ENCODE measurements at places on chromosomes 5 and 9.
A peak's percentile ranks its signal among the peaks of the same experiment; 100 is the strongest.

GRCh38 chr9:81560851-81561732 lies 128.3 kb downstream of the TLE1 start:
- no peak for DNase-seq

- no peak for DNase-seq
Measured at GRCh38 chr5:113038714-113039113, 62.1 kb downstream of the DCP2 start.

GRCh38 chr9:100911273-100911672 lies 117.3 kb upstream of the PLPPR1 start:
- DNase-seq = no peak

- DNase-seq = no peak
Measured at GRCh38 chr9:114823441-114823840, 17.6 kb upstream of the TNFSF15 start.

DNA sequence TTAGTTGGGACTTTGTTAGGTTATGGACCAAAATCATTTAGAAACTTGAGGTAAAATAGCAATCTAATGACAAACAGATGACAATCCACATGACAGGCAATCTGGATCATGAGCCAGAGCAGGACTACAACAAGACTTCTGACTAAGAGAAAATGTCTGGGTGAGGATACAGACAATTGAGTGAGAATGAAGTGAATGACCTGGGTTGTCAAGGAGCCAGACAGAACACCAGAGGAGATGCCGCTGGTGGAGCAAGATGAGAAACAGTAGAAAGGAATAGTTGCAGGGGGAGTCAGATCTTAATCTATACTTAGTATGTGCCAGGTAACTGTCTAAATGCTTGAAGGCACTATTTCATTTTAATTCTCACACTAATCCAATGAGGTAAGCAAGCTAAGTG lies 277.8 kb downstream of the PRELID2 start:
- DNase-seq = no peak

DNA sequence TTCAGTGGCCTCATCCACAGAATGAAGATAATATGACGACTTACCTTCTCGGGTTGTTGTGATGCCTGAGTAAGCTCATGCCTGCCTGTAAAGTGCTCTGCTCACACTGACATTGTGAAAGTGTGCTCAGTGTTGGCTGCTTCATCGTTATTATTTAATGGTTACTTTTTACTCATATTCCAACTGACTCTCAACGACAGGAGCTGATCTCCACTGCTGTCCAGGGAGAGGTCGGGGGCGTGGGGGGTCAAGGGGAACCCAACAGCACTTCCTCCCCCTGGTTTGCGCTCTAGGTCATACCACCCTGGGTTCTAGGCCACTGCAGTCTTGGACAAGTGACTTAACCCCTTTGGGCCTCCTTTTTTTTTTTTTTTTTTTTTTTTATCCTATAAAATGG lies 52.9 kb upstream of the ANGPTL2 start:
- DNase-seq = no peak

DNA sequence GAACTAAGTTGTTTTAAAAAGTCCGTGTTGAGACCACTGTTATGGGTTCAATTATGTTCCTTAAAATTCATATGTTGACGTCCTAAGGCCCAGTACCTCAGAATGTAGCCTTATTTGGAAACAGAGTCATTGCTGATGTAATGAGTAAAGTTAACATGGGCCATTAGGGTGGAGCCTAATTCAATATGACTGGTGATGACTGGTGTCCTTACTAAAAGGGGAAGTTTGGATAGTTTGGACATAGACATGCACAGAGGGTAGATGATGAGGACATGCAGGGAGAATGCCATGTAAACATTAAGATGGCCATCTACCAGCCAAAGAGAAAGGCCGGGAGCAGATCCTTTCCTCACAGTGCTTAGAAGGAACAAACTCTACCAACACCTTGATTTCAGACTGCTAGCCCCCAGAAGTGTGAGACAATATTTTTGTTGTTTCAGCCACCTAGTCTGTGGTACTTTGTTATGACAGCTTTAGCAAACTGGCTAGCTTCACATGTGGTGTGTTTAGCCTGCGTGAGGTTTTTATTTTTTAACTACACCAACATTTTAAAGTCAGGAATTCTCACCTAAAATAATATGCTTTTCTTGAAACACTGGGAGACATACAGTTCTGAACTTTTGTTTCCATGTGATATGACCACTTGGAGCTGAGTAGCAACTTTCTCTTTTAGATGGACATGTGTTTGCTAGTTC lies 135.3 kb downstream of the YIPF5 start:
- no peak for DNase-seq

GRCh38 chr5:161966564-161966963 lies 101.0 kb upstream of the GABRG2 start:
- peak; percentile 49 for DNase-seq

GRCh38 chr9:7055171-7055903 lies 297.6 kb downstream of the KDM4C start:
- DNase-seq = no peak

All from NCI-H1417 (cell line).